CD8-positive, alpha-beta memory T cell (primary cell): ENCODE measurements at places on chromosomes 16 and 17.

GRCh38 chr16:46746821-46747776 lies 1.0 kb downstream of the MYLK3 start:
- DNase-seq = no peak

DNA sequence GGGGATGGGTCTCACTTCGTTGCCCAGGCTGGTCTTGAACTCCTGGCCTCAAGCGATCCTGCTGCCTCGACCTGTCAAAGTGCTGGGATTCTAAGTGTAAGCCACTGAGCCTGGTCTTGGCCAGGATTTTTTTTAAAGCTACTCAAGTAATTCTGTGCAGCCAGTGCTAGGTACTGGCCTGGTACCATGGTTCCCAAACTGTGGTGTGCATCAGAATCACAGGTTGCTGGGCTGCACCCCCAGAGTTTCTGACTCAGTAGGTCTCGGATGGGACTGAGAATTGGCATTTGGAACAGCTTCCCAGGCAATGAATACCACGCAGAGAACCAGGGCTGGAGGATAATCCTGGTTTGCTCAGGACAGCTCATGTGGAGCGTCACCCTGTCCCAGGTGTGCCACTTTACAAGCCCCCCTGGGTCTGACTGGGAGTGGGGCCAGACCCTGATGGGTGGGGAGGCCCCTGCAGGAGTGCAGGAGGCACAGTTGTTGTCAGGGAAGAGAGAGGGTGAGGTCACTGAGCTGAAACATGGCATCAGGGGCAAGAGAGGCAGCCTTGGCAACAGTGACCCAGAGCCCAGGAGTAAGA lies 10.7 kb upstream of the MRPS23 start:
- DNase-seq = no peak

DNA sequence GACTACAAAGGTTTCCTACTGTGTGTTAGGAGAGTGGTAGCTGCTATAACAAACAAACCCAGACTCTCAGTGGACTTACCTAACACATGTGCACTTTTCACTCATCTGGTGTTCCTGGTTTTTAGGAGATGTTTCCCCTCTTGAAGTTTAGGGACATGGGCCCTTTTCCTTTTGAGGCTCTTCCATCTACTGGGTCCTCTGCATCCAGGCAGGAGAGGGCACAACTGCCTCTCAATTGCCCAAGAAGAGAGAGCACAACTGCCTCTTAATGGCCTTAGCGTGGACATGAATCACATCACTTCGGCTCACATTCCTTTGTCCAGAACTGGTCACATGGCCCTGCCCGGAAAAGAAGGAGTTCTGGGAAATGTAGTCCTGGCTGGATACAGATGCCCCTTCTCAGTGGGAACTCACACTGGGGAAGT lies 9.8 kb upstream of the TNRC6C start:
- no peak for DNase-seq

DNA sequence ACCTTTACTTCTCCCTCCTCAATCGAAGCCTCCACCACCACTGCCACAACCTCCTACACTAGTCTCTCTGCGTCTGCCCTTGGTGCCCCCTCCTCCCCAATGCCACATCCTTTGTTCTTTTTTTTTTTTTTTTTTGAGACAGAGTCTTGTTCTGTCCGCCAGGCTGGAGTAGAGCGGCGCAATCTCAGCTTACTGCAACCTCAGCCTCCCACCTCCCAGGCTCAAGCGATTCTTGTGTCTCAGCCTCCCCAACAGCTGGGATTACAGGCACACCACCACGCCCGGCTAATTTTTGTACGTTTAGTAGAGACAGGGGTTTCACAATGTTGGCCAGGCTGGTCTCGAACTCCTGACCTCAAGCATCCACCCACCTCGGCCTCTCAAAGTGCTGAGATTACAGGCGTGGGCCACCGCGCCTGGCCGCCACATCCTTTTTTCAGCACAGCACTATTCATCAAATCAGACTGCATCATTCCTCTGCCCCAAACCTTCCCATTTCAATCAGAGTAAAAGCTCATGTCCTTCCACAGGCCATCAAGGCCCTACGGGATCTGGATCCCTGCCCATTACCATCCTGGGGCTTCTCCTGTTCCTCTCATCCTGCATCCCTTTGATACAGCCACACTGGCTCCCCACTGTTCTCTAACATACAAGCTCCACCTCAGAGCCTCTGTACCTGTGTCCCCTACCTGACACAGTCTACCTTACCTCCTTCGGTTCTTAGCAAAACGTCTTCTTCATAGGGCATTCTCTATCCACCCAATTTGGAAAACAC lies 2.0 kb downstream of the KLHL11 start:
- DNase-seq = peak; percentile 32

DNA sequence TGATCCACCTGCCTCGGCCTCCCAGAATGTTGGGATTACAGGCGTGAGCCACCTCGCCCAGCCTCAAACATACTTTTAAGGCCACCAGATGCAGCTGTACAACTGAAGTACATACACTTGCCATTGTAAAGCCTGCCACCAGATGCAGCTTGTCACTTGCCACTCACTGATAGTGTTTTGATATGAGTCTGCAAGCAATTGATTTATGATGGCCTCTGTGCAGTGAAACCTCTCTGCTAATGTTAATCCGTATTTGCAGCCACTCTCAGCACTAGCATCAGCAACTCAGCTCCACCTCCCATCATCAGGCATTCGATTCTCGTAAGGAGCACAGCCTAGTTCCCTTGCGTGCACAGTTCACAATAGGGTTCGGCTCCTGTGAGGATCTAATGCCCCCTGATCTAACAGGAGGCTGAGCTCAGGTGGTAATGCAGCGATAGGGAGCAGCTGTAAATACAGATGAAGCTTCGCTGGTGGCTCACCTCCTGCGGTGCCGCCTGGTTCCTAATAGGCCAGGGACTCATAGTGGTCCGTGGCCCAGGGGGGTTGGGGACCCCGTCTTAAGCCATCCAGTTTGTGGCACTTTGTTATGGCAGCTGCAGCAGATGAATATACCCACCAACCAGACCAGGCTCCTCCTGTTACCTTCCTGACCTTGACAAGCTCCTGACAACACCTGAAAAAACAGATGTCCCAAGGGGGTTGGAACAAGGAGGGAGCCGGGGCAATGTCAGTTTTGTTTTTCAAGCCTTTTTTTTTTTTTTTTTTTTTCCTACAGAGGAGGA lies 1.3 kb upstream of the HERPUD1 start:
- DNase-seq = no peak

GRCh38 chr17:65243838-65244625 lies 106.9 kb downstream of the RGS9 start:
- DNase-seq = no peak

GRCh38 chr17:42422958-42423712 lies at the start of gene CAVIN1:
Gene CAVIN1 (minus strand): TSS chr17:42423256. CDS start chr17:42423097, 159 bp downstream.
- no peak for DNase-seq

- DNase-seq = no peak
Observed at GRCh38 chr16:11147033-11147753, 108.8 kb downstream of the SOCS1 start.
